ENCODE measurements at places on chromosomes 13 and 19.

- DNase-seq = no peak
Observed at GRCh38 chr13:67619351-67619994, 389.3 kb upstream of the PCDH9 start.

GRCh38 chr13:21579754-21580316 lies 24.1 kb downstream of the MICU2 start:
- no peak for DNase-seq

- no peak for DNase-seq
Observed at GRCh38 chr19:44112802-44113137, 429 bp upstream of the ZNF225 start.

GRCh38 chr13:110799246-110800236 lies 86.0 kb downstream of the ING1 start:
- DNase-seq = peak; percentile 58

- DNase-seq = peak; percentile 34
Observed at GRCh38 chr13:23159205-23159759, 21.5 kb upstream of the SGCG start.

GRCh38 chr19:7744871-7745650 lies 2.3 kb downstream of the CD209 start:
- DNase-seq = no peak

GRCh38 chr13:79673310-79673992 lies 192.5 kb downstream of the NDFIP2 start:
- no peak for DNase-seq

All from EL (cell line).